Fibroblast of the aortic adventitia (primary cell): ENCODE measurements at places on chromosomes 2 and 18. TPM values are rescaled to one million over a fixed set of nuclear protein-coding genes. Genes with fewer than 3 reads are reported as not detected.

The CGREF1 gene
- total RNA-seq, result 4.7 and 9.3 TPM in 2 replicates

The ANKRD23 gene
- 2.3 and 6.0 TPM in 2 replicates for total RNA-seq

The C2orf78 gene
- not detected in 2 replicates for total RNA-seq

The GREB1L gene
- total RNA-seq, result 1.9 and 3.7 TPM in 2 replicates

The FBXO48 gene
- total RNA-seq, result under 0.01 and 0.99 TPM in 2 replicates

The MRO gene
- total RNA-seq, result under 0.01 and 6.5 TPM in 2 replicates

The GPATCH11 gene
- 8.5 and 14.0 TPM in 2 replicates for total RNA-seq

The AQP4 gene
- total RNA-seq, result not detected in 2 replicates

The GALNT14 gene
- 0.72 TPM in 1 of 2 replicates, not detected in the other for total RNA-seq

The DSC1 gene
- total RNA-seq, result 0.25 TPM in 1 of 2 replicates, not detected in the other

The KIAA2012 gene
- total RNA-seq, result not detected in 2 replicates
